Common myeloid progenitor, CD34-positive (primary cell): ENCODE measurements at places on chromosomes 12 and 14.

GRCh38 chr14:72745546-72745945 lies 148.4 kb downstream of the DPF3 start:
- no peak for DNase-seq

GRCh38 chr12:80821513-80822000 lies 104.8 kb downstream of the MYF5 start:
- no peak for DNase-seq

- DNase-seq, result no peak
Observed at GRCh38 chr12:79482921-79483320, 207.8 kb downstream of the PAWR start.

DNA sequence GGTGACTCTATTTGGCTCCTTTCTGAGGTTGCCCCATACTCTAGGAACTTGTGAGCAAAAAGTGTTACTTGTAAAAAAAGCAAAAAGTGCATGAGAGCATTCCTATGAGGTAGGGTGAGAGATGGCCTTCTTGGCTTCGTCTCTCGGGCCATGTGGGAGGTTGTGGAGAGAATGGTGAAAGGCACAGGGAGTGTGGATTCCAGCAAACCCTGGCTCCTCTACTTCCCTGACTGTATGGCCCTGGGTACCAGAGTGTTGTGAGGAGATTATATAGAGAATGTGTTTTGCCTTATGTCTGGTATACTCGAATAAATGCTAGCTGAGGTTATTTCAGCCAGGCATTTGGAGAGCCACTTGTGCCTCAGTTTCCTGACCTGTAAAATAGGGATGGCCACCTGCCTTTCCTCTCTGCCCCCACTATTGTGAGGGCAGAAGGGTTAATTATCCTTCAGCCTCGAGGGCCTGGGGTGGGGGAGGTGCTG lies 11.0 kb downstream of the PLEKHG3 start:
- no peak for DNase-seq

- DNase-seq, result peak; percentile 28
Observed at GRCh38 chr12:47832263-47832933, 12.7 kb upstream of the HDAC7 start.

DNA sequence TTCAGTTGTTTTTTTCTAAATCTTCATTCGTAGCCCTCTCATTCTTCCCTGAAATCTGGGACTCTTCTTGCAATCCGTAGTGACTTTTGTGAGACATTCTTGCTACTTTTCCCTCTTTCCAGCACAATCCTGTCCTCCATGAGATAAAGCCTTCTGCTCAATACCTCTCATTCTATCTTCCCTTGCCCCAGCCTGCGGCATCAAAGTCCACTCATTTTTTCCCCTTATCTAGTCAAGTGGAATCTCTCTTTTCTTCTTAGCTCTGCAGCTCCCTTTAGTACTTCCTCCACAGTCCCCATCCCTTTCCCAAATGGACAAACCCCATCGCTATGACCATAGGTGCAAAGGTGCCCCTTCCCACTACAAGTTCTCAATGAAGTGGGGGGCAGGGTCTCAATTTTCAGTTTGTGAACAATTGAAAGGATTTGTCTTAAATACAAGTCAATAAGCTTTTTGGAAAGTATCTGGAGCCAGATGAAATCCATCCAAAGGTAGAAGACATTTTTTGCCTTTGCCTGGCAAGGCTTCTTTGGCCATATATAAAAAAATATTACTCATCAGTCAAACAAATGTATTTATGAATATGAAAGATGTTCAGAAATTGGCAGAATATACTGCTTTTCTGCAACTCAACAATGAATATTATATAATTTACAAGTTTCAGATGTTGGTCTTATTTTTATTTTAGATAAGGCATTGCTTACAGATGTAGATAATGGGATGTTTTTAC lies 179.4 kb downstream of the SNAPC1 start:
- no peak for DNase-seq
